ENCODE measurements at places on chromosomes 2 and 18.

DNA sequence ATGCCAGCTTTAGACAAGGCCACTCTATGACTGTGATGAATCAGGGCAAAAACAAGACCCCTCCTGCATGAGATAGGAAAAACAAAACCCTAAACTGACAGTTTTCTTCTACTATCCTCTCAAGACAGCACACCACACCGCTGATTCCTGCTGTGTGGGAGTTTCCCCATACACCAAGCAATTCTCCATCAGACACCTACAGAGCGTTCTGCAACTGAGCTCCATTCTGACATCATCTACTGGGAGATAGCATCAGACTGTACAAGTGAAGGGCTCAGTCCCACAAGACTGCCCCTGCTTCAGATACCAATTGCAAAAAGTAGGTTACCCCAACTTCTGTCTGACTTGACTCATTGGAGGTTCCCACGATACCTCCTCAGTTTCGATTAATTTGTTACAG, 130.6 kb downstream of the TSN start:
- DNase-seq, result no peak

DNA sequence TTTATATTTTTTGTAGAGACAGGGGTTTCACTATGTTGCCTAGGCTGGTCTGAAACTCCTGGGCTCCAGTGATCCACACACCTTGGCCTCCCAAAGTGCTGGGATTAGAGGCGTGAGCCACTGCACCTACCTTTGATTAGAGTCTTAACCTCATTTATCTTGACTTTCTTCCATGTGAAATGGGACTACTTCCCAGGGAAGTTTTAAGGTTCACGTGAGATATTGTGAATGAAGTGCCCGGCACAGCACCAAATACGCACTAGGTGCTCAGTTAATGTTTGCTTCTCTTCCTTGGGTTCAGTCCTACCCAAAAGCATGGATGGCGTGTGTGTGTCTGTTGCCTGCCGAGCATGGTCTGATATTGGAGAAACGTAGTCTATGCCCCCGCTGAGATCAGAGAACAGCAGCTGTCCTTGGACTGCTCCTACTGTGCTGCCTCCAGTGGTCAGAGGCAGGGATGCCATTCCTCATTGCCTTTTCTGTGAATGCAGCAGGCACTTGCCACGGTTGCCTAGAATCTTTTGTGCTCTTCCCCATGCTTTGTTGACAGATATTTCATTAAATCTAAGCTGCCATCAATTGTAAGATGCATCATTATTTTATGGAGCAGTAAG, 12.3 kb upstream of the TFCP2L1 start:
- DNase-seq, result no peak

DNA sequence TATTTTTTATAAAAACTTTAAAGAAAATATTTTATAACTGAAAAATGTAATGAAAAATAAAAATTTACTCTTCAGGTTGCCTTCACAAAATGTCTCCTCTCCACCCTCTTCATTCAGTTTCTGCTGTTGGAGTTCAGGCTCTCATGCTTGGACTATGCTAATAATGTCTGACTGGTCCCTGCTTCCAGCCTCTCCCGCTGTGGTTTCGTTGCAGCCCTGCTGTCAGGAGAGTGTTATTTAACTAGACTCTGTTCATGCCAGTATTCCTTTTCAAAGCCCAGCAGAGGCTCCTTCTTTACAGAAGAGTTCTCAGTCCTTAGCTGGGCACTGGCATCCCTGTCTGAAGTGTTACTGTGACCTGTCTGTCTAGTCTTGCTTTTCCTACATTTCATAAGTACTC, 40.4 kb downstream of the CLIP4 start:
- no peak for DNase-seq

- DNase-seq, result no peak
These were observed 1674.1 kb upstream of the TMEFF2 start for GRCh38 chr2:193868833-193869232.

GRCh38 chr2:84527137-84528129, 11.1 kb downstream of the DNAH6 start:
- DNase-seq, result no peak

GRCh38 chr2:238125127-238125885, 13.2 kb upstream of the KLHL30 start:
- no peak for DNase-seq

GRCh38 chr2:235162082-235162836, 210.4 kb downstream of the SH3BP4 start:
- DNase-seq, result no peak

DNA sequence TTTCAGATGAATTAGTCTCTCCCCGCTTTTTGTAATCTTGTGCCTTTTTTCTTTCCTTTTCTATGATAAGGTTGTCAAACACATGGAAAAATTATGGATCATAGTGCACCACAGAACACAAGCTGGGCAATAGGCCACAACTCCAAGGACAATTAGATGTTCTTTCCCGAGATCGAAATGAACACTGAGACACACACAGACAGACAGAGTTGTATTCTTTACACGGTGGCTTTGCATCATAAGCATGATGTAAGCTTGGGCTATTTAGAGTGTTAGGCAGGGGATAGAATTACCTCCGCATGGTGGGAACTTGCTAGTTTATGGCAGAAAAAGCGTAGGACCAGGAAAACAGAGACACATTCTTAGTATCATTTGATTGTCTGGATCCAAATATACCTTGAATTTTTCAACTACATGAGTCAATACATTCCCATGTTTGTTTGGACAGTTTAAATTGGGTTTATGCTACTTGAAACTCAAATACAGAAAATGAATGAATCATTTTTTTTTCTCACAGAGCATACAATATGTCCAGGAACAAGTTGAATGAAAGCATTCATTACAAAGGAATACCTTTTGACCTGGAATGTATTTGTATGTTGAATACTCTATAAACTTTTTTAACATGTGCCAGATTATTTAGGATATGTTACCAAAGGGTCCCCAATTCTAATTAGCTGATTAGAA, 1611.5 kb upstream of the TMEFF2 start:
- DNase-seq, result no peak

- DNase-seq, result no peak
These were observed 133.5 kb upstream of the SLC14A2 start for GRCh38 chr18:45481821-45482220.

DNA sequence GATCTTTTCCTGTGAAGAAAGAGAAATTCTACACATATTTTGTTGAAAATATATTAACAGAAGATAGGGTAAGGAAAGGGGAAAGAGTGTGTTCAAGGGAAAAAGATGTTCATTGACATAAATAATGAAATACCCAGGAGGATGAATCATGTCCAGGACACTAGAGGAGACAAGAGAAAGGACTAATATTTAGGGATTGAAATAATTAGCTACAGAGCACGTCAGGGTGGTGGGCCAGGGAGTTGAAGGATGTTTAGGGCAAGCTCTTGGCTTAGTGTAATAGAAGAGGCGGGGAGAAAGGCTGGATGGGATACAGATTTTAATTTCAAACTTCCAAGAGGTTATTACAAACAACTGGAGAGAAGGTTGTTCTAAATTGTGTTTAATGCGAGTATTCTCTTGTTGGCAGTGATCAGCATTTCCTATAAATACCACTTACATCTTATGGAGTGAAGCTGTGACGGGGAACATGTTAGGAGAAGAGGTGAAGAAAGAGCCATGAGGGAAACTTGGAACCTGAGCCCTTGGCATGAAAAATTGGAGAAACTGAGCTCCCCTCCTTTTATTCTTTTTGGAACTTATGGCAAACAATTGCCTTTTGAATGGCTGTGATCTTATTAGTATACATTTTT, 36.6 kb upstream of the CETN1 start:
- no peak for DNase-seq

DNA sequence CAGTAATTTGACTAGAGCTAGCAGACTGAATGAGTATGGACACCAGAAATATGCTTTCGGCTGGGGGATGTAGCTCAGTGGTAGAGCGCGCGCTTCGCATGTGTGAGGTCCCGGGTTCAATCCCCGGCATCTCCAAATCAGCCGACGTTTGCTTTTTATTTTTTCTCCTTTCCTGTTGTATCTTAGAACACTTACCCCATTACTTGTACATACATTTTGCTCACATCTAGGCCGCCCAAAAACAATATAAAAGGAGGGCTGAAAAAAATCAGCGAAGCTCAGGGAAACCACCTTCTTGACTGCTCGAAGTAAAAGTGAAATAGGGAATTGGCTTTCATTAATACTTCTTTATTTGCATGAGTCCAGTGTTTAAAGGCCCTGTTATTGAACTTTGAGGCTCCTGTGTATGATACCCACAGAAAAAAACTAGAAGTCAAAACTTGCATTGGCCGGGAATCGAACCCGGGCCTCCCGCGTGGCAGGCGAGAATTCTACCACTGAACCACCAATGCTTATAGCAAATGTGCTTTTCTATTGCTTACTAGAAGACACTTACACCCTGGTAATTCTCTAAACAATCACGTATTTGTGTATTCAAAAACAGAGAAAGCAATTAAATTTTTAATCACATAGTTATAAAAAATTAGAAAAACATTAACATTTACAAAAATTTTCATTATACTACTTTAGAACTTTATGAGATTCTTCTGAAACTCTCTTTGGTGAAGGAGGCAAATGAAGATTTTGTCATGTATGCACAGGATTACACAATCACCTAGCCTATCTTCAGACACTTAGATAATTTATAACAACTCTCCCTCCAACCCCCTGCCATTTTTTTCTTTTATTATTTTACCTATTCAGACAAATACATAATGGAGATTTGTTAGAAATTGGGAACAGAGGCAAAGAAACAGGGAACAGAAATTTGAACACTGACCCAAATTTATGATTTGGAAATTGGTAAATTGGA, 35.2 kb upstream of the GPD2 start:
- peak; percentile 74 for DNase-seq

DNA sequence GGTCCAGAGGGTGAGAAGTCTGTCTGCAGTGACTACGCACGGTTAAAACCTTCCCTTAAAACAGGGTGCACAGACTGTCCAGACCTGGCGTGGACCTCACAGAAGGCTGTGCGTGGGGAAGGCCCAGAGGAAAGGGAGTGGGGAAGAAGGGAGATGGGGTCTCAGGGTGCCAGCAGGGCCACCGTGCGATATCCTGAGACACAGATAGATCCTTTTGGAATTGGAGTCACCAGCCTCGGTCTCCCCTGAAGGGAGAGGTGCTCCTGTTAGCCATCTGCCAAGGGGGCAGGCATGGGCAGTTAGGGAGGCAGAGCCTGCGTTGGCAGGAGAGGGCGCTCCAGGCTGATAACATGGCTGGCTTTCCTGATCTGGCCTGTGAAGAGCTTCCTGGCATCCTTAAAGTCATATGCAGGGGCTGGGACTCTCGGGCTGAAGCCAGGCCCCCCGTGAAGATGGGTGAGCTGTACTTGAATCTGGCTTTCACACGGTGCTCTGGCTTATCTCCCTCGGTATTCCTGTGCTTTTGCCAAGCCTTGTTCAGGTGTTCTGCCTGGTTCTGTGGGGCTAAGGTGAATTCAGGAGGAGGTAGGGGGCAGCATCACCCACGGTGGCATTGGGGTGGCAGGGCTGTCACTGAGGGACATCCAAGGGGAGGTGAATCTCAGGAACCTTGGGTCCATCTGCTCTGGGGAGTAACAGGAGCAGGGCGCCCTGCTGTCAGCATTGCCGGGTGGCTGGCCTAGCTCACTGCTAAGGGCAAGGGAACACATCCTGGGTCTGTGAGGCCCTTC, 107.2 kb upstream of the SMAD2 start:
- no peak for DNase-seq

GRCh38 chr2:23399674-23400261, 14.8 kb downstream of the KLHL29 start:
- no peak for DNase-seq

DNA sequence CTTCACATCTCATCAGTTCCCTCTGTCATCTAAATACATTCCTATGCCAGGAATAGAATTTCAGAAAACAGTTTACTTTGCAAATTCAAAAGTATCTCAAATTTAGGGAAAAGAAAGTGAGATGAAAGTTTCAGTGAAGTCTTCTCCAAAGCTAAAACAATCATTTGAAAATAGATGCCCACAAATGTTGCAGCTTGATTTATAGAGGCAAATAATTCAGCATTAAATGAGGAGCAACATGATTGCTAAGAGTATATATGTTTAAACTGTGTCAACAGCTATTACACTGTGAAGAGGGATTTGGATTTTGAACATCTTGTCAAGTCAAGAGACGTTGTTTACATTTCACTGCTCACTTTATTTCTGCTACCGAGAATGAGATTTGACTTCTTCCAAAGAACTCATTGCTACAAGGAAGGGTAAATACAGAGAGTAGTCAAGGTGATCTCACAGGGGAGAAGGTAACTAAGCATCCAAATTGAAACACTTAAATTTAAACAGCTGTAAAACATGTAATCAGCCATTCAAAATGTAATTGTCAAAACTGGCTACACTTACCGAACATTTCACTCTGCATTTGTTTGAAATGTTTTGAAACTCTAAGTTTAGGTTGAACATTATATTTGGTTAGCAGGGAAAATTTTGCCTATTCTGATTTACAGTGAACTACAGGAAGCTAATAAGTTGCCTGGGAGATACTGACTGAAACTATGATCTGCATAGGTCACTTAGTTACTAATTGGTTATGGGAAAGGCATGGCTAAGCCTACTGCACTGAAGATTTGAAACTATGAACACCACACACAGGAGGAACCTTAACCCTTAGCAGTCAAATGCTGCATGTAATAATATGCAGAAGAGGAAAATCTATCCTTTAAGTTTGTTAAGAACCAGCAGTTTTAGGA, 33.2 kb upstream of the GALNT3 start:
- no peak for DNase-seq

GRCh38 chr2:151347294-151347693, 10.1 kb upstream of the TNFAIP6 start:
- DNase-seq, result no peak

DNA sequence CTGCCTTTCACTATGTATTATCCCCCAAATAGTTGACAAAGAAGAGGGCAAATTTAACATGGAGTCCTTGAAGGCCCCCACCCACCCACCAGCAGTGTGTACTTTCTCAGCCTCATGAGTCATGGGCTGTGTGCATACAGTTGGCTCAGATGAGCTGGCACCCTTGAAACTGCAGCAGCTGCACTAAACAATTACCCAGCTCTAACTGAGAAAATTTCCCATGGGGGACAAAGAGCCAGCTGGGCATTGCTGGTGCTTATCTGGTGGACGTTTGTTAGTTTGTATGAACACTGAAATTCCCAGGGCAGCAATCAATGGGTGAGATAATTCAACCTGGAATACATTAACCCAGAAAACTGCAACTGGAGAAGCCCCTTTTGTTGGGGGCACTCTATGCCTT, 131.7 kb downstream of the GCA start:
- DNase-seq, result no peak

DNA sequence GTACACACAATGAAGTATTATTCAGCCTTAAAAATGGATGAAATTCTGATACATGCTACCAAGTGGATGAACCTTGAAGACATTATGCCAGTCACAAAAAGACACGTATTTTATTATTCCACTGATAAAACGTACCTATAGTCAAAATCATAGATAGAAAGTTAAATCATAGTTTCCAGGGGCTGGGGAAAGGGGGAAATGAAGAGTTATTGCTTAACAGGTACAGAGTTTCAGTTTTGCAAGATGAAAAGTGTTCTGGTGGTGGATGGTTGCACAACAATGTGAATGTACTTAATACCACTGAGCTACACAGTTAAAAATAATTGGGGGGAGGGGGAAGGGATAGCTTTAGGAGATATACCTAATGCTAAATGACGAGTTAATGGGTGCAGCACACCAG, 279.0 kb upstream of the STON1 start:
- DNase-seq, result no peak

Measured in renal pelvis (tissue), 12 donors.